ENCODE measurements at places on chromosomes 6 and 20. TPM values are rescaled to one million over a fixed set of nuclear protein-coding genes. Genes with fewer than 3 reads are reported as not detected.

DNA sequence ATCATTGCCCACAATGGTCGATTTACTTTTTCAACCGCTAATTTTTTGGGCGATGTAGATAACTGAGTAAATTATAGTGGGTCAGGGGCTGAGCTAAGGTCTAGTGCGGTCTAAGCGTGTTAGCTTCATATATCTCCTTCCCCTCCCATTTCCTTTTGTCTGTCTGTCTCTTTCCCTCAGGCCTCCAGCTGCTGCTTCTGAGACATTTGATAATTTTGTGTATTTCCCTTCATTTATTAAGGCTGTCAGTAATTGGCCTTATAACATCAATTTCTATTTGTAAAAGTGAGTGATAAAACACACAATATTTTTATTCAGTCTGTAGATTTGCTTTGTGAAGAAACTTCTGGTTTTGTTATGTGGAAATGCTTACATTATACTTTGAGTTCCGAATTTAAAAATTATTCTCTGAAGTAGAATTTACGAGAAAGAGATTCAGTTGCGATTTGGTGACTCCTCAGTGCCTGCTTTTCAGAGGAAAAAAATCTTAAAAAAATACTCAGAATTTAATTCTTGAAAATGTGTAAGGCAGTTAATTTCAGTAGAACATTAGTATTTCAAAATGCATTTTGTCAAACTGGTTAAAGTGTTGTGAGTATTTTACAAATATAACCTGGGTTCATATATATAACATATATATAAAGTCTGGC, 1.4 kb downstream of the TMEM170B start:
- DNase-seq = no peak

DNA sequence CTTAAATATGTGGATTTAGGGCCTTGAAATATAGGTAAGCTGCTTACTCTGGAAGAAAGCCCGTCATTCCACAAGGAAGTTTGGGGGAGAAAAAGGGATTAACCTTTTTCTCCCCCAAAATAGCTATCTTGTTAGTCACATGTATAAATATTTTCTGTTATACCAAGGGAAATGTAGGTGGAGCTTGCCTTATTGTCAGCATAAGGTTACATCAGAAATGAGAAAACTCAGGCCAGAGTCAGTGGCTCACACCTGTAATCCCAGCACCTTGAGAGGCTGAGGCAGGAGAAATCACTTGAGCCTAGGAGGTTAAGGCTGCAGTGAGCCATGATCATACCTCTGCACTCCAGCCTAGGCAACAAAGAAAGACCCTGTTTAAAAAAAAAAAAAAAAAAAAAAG, 129.9 kb downstream of the LRFN2 start:
- DNase-seq = no peak

DNA sequence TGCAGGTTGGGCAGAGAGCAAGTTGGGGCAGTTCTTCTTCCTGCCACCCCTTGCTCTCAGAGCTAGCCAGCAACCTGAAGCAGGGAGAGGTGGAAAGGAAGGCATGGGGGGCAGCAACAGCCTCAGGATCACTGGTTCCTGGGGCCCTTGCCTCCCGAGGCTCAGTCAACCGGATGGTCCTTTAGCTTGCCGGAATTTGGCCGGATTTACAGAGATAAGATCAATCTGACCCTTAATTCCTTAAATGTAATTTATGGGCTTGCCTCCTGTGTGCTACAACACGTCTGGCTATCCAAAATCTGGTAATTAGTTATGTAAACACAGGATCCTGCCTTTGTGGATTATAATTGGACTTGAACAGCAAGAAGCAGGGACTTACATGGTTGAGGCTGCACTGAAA, 19.5 kb upstream of the TCP11 start:
- no peak for DNase-seq

DNA sequence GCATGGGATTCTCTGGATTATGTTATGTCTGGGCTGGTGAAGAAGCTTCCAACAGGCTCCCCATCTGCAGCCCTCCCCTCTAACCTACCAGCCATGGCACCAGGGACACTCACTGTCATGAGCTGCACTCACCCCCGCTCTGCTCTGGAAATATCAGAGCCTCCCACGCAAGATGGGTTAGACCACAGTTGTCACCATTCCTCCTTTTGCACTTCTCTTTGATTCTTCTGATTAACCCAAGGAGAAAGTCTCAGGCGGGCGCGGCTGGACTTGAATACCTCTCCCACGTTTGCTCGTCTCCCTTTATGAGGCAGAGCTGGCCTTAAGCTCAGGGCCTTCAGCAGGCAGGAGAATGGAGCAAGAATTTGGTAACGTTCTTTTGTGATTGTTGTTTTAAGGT, 128.1 kb downstream of the CEBPB start:
- no peak for DNase-seq

GRCh38 chr6:44497807-44498206, 110.3 kb downstream of the CDC5L start:
- peak; percentile 61 for DNase-seq

DNA sequence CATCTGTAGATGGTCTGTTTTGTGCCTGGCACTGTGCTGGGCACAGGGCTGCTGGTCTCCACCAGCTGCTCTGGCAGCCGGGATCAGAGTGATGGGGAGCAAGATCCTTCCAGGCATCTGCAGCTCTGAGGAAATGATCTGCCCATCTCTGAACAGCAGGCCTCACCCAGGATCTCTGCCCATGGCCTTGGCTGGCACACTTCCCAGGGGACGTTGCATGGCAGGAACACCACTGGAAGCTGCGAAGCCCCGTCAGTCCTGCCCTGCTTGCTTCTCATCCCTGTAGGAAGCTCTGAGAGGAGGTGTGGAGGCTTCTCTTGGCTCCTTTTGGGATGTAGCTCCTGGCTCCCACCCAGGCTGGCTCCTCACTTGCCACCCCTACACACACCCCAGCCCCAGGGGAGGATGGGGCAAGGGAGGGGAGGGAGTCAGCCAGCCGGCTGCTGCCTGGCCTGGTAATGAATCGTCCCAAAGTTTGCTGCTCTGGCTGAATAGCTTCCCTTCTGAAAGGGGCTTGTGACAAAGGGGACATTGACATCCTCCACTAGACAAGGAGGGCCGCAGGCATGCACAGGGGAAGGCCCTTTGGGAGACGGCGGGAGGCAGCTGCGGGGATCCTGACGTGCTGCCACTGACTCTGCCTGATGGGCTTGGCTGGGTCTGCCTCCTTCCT, 108.9 kb downstream of the VEGFA start:
- no peak for DNase-seq

DNA sequence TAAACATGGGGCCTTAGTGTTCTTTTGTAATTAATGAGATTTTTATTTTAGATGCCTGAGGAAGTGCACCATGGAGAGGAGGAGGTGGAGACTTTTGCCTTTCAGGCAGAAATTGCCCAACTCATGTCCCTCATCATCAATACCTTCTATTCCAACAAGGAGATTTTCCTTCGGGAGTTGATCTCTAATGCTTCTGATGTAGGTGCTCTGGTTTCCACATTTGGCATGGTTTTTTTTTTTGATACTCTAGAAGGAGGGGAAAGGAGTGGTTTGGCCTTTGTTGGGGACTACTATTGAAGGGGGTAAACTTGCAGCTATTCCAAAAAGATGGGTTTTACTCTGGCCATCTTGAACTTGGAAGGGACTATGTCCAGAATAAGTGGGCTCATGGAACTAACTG, 1.7 kb downstream of the HSP90AB1 start:
- DNase-seq = no peak

DNA sequence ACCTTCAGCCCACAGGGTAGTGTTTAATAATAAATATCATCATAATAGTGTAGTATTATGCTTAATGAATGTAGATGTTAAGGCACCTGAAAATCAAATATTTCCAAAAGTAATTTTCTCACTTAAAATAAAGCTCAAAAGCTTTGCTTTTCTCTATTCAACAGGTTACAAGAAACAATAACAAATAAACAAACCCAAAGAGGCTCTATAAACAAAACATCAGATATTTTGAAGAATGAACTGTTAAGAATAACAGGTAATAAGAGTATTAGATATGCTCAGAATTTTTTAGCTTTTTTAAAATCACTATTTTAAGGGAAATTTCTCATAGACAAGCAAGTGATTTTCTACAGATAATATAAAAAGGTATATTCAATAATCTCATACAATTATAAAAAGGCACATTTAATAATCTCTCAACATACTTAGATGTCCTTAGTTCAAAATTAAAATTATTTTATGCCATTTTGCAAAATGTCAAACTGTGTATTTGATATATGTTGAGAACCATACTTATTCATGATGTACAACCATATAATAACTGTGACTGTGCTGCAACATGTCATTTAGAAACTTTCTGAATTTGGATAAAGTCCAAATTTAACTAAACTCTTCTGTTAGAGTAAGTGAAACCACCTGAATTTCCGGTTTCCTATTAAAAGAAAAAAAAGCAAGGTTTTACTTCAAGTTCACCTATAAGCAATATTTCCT, 35.8 kb downstream of the PHIP start:
- DNase-seq = no peak

Gene NPBWR2
- total RNA-seq = not detected

GRCh38 chr6:144036064-144036834, 28.2 kb upstream of the PLAGL1 start:
- no peak for DNase-seq

GRCh38 chr20:1338096-1338495, 9.2 kb upstream of the SDCBP2 start:
- no peak for DNase-seq
